ENCODE measurements at places on chromosomes 16 and 17.

DNA sequence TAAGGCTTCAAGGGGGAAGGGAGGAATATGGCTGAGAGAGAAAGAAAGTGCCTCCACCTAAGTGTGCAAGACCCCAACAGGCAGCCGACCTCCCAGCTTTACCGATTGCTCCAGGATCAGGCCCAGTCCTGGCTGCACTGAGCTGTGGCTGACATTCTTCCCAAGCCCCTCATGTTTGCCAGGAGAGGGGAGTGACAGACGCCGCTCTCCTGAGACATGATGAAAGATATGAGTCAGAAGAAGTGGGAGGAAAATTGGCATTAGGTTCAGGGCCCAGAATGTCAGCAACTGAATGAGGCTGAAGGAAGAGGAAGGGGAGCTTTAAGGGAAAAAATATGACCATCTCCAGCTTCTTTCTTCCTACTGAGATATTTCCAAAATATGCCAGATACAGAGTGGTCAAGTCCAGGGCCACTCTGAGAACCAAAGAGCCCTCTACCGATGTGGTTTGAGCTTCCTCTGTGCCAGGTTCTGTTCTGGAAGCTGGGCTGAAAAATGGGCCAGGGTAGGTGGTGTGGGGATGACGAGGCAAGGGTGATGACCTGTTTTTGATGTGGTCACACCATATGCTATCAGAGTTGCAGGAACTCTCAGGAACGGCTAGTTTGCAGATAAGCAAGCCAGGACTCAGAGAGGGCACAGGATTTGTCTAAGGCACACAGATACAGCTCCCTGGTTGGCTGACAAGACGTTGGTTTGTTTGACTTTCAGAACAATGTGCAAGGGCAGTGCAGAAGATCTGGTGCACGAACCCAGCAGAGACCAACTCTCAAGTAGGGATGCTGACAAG lies 176.7 kb downstream of the SOX9 start:
- DNase-seq: no peak

DNA sequence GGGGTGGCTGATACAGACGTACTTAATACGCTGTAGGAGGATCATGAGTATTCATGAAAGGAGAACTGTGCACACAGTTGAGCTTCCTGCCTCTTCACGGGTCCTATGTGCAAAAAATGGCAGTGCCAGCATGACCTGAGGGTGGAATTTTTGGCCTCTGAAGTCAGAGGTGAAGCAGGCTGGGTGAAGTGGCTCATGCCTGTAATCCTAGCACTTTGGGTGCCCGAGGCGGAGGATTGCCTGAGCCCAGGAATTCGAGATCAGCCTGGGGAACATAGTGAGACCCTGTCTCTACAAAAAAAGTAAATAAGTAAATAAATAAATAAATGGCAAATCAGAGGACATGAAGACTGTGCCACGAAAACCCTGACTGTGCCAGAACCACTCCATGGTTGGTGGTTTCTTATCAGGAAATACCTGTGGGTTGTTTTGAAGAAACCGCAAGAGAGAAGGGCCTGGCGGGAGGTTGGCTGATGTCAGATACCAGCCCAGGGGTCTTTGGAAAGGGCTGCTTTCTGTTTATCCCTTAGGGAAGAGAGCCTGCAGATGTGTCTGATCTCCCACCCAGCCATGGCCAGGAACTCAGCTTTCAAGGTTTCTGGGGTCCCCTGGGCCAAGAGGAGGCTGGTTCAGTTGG lies 3.4 kb downstream of the ASPSCR1 start:
- DNase-seq: no peak

GRCh38 chr16:51526621-51527020 lies 375.6 kb upstream of the SALL1 start:
- DNase-seq: no peak

DNA sequence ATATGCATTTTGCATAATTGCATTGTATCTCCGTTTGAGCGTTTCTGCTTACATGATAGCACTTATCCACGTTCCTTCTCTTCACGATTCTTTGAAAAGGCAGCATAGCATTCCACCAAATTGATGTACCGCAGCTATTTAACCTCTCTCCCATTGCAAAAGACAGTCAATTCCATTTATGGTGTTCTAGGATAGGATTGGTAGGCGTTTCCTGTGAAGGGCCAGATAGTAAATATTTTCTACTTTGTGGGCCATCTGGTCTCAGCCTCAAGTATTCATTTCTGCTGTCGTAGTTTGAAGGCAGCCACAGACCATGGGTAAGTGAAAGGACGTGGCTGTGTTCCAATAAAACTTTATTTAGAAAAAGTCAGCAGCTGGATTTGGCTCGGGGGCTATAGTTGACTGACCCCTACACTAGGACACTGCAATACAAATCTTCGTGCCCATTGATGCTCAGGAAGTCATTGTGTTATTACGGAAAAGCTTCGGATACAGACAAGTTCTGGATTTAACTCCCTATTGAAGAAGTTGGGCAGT lies 10.1 kb downstream of the SNX29 start:
- no peak for DNase-seq

DNA sequence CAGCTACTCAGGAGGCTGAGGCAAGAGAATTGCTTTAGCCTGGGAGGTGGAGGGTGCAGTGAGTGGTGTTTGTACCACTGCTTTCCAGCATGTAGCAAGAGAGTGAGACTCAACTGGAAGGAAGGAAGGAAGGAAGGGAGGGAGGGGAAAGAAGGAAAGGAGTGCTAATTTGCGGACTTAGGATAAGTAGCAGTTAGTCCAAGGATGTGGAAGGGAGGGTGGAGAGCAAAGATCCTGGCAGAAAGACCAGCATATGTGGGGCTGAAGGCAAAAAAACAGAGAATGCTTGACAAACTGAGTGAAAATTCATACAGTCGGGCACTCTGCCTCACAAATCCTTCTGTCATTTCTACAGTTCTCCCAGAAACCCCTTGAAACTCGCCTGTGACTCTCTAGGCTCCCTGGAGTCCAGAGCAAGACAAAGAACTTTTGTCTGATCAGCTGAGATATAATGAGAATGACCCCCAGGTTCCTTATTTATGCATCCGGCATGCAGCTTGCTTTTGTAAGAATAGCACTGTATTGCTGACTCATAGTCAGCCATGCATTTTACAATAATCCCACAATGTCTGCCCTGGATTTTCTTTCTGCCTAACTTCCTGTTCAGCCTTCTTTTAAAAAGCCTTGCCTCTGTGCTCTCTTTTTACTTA lies 31.5 kb downstream of the CDK5RAP3 start:
- no peak for DNase-seq

- DNase-seq: no peak
These were observed 322.9 kb upstream of the MAF start for GRCh38 chr16:79923431-79923830.

DNA sequence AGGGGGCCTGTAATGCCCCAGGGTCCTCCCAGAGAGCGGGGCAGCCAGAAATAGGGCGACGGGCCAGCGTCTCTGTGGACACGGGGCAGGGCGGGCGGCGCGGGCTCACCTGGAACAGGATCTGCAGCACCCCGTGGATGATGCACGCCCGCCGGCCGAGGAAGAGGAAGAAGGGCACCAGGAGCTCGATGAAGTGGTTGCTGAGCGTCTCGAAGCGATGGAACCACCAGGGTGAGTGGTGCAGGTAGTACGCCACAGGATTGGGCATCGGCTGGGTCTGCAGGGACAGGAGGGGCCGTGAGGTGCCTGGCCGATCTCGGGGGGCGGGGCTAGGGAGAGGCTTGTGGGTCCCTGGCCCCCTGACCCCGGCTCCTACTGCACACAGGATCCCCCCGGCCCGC lies 78.9 kb upstream of the GNG13 start:
- DNase-seq: no peak

DNA sequence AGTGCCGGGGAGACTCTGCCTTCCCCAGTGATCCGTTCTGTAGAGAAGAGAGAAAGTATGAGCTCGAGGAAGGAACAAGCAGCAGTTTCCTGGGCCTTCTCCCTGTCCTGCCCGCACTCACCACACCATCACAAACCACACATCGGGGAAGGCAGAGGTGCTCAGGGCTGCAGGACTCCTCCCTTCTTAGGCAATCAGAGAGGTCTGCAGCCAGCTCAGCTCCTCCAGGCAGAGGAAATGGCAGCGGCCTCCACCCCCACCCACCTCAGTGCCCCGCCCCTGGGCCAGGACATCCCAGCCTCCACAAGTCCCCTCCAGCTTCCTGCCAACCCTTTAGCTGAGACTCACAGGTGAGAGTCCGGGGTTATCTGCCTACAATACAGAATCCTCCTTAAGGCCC lies 2.0 kb downstream of the ZNF319 start:
- no peak for DNase-seq

GRCh38 chr17:80978499-80979497 lies 12.8 kb upstream of the CHMP6 start:
- DNase-seq: no peak

GRCh38 chr16:29025218-29025617 lies 40.4 kb downstream of the LAT start:
- no peak for DNase-seq
